SJSA1 (cell line): ENCODE measurements at places on chromosomes 1 and 21. TPM values are rescaled to one million over a fixed set of nuclear protein-coding genes. Genes with fewer than 3 reads are reported as not detected.

The AADACL4 gene
- not detected in 2 replicates for total RNA-seq

The SPATA46 gene
- not detected in 2 replicates for total RNA-seq

DNA sequence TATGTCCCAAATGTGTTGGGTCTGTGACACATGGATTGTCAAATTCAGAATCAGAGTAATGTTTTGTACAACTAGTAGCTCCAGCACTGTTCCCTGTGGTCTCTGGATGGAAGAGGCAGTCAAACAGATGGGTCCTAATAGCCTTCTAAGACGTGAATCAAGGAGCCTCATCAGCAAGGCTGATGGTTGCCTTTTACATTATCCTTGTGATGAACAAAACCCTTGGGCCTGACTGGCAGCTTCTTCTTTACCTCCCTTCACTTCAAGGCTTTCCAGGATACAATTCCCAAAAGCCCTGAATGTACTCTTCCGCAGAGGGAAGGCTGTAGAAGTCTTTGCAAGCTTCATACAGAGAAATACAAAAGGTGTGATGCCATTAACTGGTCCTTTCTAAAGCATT lies 633.3 kb downstream of the USP25 start:
- no peak overlapping the region for H3K4me3 ChIP-seq
- DNase-seq, result no peak
- H3K27me3 ChIP-seq, result no peaks in the 10 kb centered on the region
- no peaks in the 10 kb centered on the region for H3K4me1 ChIP-seq

GRCh38 chr1:59597420-59598119 lies 217.2 kb upstream of the HOOK1 start:
- no peak overlapping the region for H3K4me3 ChIP-seq
- peaks cover 83% of the 10 kb centered on the region for H3K4me1 ChIP-seq
- H3K36me3 ChIP-seq, result no peaks in the 10 kb centered on the region
- DNase-seq, result peak; percentile 78
- H3K27me3 ChIP-seq, result no peaks in the 10 kb centered on the region
- H3K27ac ChIP-seq, result peak overlapping the region; percentile 93

DNA sequence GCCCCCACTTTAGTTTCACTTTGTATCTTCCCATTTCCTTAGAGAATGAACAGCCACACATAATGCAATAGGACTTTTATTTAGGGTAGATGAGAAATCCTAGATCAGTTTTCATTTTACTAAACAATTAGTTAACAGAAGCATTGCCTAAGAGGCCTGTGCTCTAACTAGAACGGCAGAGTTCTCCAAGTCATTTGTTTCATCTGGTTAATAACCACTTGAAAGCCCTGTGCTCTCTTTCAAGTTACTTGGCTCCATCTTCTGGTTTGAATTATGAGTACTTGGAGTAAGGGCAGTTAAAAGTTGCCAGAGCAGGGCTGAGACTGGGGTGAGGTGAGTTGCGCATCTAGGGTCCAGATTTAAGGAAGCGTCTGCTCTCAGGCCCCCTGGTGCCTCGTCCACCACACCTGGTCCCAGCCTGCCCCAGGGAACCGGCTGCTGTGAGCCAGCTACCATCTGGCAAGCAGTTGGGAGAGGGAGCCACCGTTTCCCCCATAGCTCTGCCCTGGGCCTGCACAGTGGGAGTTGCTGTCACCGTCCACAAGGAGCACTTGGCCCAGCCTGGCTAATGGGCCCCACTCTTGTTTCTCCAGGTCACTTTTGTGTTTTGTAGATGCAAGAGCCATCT lies 18.1 kb upstream of the SLC44A3 start:
- H3K27me3 ChIP-seq, result no peaks in the 10 kb centered on the region
- no peak overlapping the region for H3K4me3 ChIP-seq
- peak; percentile 87 for DNase-seq
- H3K36me3 ChIP-seq, result no peaks in the 10 kb centered on the region
- H3K27ac ChIP-seq, result peak overlapping the region; percentile 38

DNA sequence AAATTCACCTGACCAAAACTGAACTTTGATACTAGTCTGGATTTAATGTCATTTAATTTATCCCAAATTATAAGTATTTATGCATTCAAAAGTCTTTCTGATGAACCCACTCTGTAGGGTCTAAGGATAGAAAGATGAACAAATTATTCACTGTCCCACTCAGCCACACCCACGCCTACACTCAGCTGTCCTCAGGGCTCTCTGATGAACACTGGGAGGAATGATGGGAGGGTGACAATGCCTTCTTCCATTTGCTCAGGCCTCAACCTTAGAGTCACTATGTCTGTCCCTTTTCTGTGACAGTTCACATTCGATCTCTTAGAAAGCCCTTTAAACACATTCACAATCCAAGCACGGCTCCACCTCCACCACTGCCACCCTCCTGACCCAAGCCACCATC lies 41.8 kb downstream of the KCNJ6 start:
- H3K4me3 ChIP-seq, result no peak overlapping the region
- DNase-seq, result no peak
- no peak overlapping the region for H3K27ac ChIP-seq
- H3K36me3 ChIP-seq, result no peaks in the 10 kb centered on the region
- no peaks in the 10 kb centered on the region; the same call in 1 of the 2 replicates for H3K27me3 ChIP-seq
- peaks cover 51% of the 10 kb centered on the region for H3K4me1 ChIP-seq

DNA sequence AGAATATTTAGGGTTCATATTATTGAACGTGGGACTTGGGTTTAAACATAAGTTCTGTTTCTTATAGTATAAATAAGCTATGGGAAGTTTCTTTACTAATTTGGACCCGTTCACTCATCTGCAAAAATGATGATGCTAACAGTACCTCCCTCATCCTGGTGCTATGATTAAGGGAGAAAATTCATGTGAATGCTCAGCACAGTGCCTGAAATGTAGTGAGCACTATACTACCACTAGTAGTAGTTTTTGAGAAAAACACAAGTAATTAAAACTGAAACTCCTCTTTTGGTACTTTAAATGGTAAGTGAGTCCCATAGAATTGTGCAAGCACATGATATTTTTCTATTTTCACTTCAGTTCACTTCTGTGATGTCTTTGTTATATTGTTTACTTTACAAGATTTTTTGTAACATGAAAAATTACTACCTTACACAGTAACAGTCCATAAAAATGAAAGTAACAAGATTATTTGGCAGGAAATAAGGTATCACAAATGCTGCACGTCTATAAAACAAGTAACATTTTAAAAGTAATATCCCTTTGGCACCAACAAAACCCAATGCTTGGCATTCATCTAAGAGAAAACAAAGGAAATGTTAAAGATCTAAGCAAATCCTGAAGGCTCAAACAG lies 11.3 kb upstream of the PTPRC start:
- no peak overlapping the region for H3K27ac ChIP-seq
- no peaks in the 10 kb centered on the region for H3K4me1 ChIP-seq
- H3K27me3 ChIP-seq, result no peaks in the 10 kb centered on the region
- H3K4me3 ChIP-seq, result no peak overlapping the region

DNA sequence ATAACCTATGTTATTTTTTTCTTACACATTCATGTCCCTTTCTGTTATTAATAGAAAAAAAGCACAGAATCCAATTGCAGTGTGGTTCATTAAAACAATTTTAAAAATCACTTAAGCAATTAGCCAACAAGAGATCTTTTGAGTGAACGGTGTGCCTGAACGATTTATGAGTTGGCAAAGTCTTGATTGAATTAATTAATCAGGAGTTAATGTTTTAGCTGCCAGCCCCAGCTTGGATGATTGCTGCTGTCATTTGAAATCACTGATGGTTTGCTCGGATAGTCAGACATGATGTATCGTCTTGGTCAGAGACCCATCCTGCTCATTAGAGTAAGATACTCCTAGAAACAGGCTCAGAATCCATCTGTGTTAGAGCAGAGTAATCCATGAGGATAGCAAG lies 158.3 kb upstream of the GALNT2 start:
- H3K4me1 ChIP-seq, result no peaks in the 10 kb centered on the region
- peaks cover 16% of the 10 kb centered on the region for H3K27me3 ChIP-seq
- no peak for DNase-seq
- no peaks in the 10 kb centered on the region for H3K36me3 ChIP-seq
- no peak overlapping the region for H3K4me3 ChIP-seq

DNA sequence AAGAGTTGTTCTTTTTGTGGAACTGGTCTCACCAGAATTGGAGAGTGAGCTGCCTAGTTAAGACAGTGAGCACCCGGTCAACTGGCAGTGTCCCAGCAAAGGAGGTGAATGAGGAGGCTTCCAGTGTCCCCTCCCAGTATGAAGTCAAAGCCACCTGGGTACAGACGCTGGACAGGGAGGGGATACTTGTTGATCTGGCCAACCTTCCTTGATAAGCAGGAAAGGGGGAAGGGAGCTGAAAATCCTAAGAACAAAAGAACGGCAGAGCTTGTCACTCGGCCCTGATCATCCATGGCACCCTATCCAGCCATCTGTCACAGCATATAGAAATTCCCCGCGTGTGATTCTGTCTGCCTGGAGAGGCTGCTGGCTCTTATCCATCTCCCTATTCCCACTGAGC lies 91.5 kb downstream of the SSBP3 start:
- no peak overlapping the region for H3K4me3 ChIP-seq
- 0 out of 2 replicates have a peak, but pooled peaks cover 3% of the 10 kb centered on the region for H3K36me3 ChIP-seq
- peaks cover 26% of the 10 kb centered on the region for H3K4me1 ChIP-seq

- no peaks in the 10 kb centered on the region for H3K27me3 ChIP-seq
- no peak for DNase-seq
- no peaks in the 10 kb centered on the region for H3K4me1 ChIP-seq
Observed at GRCh38 chr1:61597601-61598000, 127.3 kb downstream of the TM2D1 start.

DNA sequence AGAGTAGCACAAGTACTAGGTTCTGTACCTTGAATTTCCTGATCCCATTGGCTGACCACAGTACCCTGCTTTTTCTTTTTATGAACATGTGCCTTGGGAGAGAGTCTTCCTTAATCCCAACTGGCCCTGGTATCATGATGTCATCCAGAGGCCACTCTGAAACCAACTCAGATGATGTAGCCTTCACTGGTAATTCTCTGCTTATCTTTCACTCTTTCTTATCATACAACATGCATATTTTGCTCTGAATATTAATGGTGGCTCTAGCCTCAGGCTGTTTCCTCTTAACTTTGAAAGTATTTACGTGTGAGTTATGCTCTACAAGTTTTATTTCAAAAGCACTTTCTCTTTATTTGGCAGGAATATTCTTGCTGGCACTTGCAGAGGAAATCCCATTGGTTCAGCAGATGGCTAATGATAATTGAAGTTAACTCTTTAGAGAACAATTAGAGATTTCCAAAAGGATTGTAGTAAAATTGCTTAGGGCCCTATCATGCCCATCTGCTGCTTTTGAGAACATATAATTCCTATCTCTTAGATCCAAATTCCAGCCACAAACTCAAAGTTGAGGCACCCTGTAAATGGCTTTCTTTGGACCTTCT lies 86.1 kb downstream of the PTGER3 start:
- no peak overlapping the region for H3K27ac ChIP-seq
- no peaks in the 10 kb centered on the region; the same call in 1 of the 2 replicates for H3K27me3 ChIP-seq
- no peaks in the 10 kb centered on the region for H3K4me1 ChIP-seq
- no peak overlapping the region for H3K4me3 ChIP-seq

GRCh38 chr1:91768786-91769725 lies 116.9 kb downstream of the TGFBR3 start:
- H3K27me3 ChIP-seq, result no peaks in the 10 kb centered on the region
- H3K4me1 ChIP-seq, result no peaks in the 10 kb centered on the region
- H3K27ac ChIP-seq, result no peak overlapping the region
- H3K36me3 ChIP-seq, result no peaks in the 10 kb centered on the region

DNA sequence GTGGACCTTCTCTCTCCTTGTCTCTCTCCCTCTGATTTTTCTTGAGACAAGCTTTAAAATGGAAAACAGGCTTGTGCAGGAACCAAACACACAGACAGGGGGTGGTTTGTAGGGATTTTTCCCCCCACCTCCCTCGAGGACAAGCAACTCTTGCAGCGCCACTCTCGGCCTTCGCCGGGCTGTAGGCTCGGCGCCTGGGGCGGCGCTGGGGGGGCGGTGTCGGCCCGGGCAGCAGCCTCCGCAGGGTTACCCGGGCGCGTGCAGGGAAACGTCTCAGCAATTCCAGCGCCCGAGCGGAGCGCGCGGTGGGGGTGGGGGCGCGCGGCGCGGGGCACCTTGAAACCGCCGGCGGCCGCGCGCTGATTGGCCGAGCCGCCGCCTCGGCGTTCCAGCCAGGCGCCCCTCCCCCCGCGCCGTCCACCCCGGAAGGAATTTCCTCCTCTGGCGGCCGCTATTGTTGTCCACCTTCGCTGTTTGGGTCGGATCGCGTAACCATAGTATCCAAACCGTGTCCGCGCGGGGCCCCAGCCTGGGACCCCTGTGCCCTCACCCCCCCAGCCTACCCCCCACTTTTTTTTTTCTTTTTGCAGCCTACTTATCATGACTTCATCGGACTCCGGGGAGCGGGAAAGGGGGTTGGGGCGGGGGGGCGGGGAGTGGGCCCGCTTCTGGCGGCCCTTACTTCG lies 59.8 kb upstream of the ACOT11 start:
- H3K4me3 ChIP-seq, result peak overlapping the region; percentile 45
- H3K4me1 ChIP-seq, result peaks cover 22% of the 10 kb centered on the region
- peak overlapping the region; percentile 97 for H3K27ac ChIP-seq
- no peaks in the 10 kb centered on the region for H3K27me3 ChIP-seq
- no peaks in the 10 kb centered on the region for H3K36me3 ChIP-seq
- peak; percentile 96 for DNase-seq
